Camera-type eye (tissue), 1 donor: ENCODE measurements at places on chromosomes 2 and 18. TPM values are rescaled to one million over a fixed set of nuclear protein-coding genes. Genes with fewer than 3 reads are reported as not detected.

Gene LHCGR
- 8.3 TPM for total RNA-seq

Gene TLX2
- total RNA-seq: 0.93 TPM

Gene PIEZO2
- total RNA-seq: 78.8 TPM

Gene GPBAR1
- total RNA-seq: not detected

Gene AOX1
- 5.7 TPM for total RNA-seq

Gene ANKRD30B
- total RNA-seq: not detected

Gene PLEKHM3
- total RNA-seq: 60.8 TPM
